ENCODE measurements at places on chromosomes 16 and 17. TPM values are rescaled to one million over a fixed set of nuclear protein-coding genes. Genes with fewer than 3 reads are reported as not detected.

Gene DNAH2
- total RNA-seq: 10.3 TPM

Gene SCNN1G
- total RNA-seq: 0.47 TPM

Gene PROCA1
- 4.4 TPM for total RNA-seq

Gene TAT
- total RNA-seq: 0.35 TPM

- H3K36me3 ChIP-seq: no peaks in the 10 kb centered on the region
- DNase-seq: no peak
- H3K4me1 ChIP-seq: no peaks in the 10 kb centered on the region
Observed at GRCh38 chr16:89999831-90000574, 19.3 kb downstream of the DBNDD1 start.

GRCh38 chr16:58960484-58960883 is 226.4 kb upstream of the GOT2 start:
- no peak overlapping the region for H3K4me3 ChIP-seq
- no peak overlapping the region for H3K27ac ChIP-seq
- no peaks in the 10 kb centered on the region for H3K36me3 ChIP-seq
- DNase-seq: no peak

GRCh38 chr16:9072806-9073341 is 18.6 kb upstream of the HAPSTR1 start:
- H3K27ac ChIP-seq: no peak overlapping the region
- no peak overlapping the region for H3K4me3 ChIP-seq
- H3K4me1 ChIP-seq: no peaks in the 10 kb centered on the region
- no peaks in the 10 kb centered on the region for H3K36me3 ChIP-seq
- DNase-seq: no peak
- H3K27me3 ChIP-seq: no peaks in the 10 kb centered on the region

- H3K27ac ChIP-seq: no peak overlapping the region
- no peaks in the 10 kb centered on the region for H3K36me3 ChIP-seq
- no peaks in the 10 kb centered on the region for H3K27me3 ChIP-seq
- DNase-seq: no peak
- H3K4me1 ChIP-seq: peaks cover 17% of the 10 kb centered on the region
Observed at GRCh38 chr17:42363767-42364585, 24.3 kb downstream of the STAT3 start.

DNA sequence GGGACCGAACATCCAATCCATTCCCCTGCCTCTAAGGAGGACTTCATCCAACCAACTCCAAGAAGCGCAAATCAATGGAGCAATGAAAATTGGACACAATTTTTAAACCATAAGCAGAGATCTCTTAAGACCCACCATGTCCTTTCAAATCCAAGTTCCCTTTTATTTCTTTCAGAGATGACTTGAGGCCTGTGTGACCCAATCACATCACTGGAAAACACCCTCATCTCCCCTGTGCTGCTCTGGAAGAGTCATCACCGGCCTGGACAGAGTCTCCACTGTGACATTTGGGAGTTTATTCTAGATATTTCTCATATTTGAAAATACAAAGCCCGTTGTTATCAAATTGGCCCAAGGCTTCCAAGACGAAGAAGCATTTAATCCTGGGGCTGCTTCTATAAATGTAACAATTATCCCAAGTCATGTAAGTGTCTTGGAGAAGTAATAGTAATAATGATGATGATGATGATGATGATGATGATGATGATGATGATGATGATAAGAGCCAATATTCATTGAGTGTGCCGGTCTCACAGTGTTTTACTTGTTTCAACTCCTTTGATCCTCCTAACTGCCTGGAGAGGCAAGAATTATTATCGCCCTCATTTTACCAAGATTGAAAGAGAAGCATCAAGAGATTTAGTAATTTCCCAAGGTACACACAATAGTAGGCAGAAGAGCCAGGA is 72.1 kb downstream of the COPRS start:
- H3K4me1 ChIP-seq: no peaks in the 10 kb centered on the region
- H3K36me3 ChIP-seq: no peaks in the 10 kb centered on the region
- no peak overlapping the region for H3K27ac ChIP-seq
- DNase-seq: no peak

GRCh38 chr17:57282296-57282695 is 26.0 kb downstream of the MSI2 start:
- H3K4me3 ChIP-seq: no peak overlapping the region
- H3K27ac ChIP-seq: peak overlapping the region; percentile 16
- peaks cover 16% of the 10 kb centered on the region for H3K4me1 ChIP-seq
- no peak for DNase-seq
- no peaks in the 10 kb centered on the region for H3K27me3 ChIP-seq

- no peak overlapping the region for H3K4me3 ChIP-seq
- no peak for DNase-seq
- H3K27ac ChIP-seq: no peak overlapping the region
- no peaks in the 10 kb centered on the region for H3K36me3 ChIP-seq
- no peaks in the 10 kb centered on the region for H3K4me1 ChIP-seq
- H3K27me3 ChIP-seq: no peaks in the 10 kb centered on the region
Observed at GRCh38 chr17:72452286-72453173, 331.7 kb downstream of the SOX9 start.

DNA sequence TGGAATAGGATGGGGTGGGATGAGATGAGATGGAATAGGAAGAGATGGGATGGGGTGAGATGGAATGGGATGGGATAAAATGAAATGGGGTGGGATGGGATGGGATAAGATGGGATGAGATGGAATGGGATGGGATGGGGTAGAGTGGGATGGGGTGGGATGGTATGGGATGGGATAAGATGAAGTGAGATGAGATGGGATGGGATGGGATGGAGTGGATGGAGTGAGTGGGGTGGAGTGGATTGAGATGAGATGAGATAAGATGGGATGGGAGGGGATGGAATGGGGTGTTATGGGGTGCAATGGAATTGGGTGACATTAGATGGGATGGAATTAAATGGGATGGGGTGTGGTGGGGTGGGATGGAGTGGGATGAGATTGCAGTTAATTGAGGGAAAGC is 279.2 kb upstream of the CDH5 start:
- DNase-seq: no peak
- H3K27ac ChIP-seq: no peak overlapping the region
- H3K4me1 ChIP-seq: no peaks in the 10 kb centered on the region
- no peaks in the 10 kb centered on the region for H3K27me3 ChIP-seq

DNA sequence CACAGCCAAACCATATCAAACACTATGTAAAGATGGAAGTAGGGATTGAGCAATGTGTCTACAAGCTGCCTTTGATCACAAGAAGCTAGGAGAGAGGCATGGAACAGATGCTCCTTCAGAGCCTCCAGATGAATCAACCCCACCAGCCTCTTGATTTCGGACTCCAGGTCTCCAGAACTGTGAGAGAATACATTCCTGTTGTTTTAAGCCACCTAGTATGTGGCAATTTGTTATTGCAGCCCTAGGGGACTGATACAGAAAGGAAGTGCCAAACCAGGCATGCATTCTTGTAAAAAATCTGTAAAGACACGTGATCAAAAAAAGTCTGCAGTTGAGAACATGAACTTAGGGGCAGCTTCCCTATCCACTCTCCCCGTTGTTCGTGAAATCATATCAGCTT is 91.1 kb downstream of the C17orf67 start:
- no peaks in the 10 kb centered on the region for H3K27me3 ChIP-seq
- H3K36me3 ChIP-seq: no peaks in the 10 kb centered on the region
- no peak overlapping the region for H3K4me3 ChIP-seq
- H3K27ac ChIP-seq: no peak overlapping the region

DNA sequence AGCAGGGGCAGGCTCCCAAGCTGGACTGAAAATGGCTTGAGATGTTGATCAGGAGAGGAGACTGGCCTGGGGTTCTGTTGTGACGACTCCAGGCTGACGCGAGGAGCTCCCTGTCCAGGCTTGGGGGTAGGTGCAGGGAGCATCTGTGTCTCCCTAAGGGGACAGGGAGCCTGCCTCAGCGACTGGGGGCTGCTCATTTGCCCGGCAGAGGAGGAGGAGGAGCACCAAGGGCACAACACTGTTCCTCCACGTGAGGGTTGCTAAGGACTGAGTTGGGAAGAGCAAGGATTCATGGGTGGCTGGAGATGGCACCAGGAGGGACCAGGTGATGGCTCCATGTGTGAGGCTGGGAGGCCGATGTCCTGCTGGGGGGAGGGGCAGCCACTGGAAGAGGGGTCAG is 53.3 kb downstream of the USP22 start:
- no peak for DNase-seq
- H3K4me3 ChIP-seq: no peak overlapping the region
- H3K36me3 ChIP-seq: no peaks in the 10 kb centered on the region

DNA sequence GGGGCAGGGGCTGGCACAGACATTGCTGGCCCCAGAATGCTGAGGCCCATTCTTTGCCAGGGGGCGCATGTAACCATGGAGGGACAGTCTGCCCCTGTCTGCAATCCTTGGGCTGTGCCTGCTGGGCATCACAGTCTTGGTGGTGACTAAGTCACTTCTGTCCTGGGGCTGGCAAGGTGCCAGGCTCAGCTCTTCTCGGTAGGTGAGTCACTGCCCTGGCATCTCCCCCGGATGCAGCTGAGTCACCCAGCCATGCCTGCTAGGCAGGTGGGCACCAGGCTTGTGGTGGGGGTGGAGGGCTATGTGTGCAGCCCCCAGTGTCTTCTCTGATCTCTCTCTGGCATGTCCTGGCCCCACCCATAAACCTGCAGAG is 5.6 kb downstream of the RARA start:
- H3K4me1 ChIP-seq: peaks cover 25% of the 10 kb centered on the region
- H3K4me3 ChIP-seq: no peak overlapping the region
- H3K36me3 ChIP-seq: no peaks in the 10 kb centered on the region

DNA sequence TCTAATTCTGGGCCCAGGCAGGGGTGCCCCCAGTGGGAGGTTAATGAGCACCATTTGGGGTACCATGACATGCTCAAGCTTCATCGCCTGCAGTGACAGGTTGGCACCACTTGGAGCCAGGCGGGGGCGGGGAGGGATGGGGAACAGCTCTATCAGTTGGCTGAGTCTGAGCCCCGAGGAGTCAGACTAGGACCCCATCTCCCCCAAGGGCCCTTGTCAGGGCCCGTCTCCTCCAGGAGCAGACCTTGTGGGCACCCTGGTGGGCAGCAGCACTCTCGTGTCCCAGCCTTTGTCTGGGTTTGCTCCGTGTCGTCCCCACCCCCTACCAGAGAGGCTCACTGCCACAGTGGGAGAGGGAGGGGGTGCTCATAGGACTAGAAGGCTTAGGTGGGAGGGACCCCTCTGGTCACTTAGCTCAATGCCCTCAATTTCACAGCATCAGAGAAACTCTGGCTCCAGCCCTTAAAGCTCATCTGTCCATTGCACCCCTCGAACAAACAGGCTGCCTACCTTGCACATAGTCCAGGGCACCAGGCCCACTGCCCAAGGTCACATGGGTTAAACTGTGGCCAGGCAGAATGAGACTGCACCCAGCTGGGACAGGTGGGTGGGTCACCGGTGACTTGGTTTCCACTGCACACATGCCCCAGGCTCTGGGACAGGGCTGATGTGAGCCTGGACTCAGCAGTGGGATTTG is 4.1 kb downstream of the PPP1R9B start:
- H3K27ac ChIP-seq: peak overlapping the region; percentile 50
- no peaks in the 10 kb centered on the region for H3K27me3 ChIP-seq
- DNase-seq: no peak
- H3K36me3 ChIP-seq: no peaks in the 10 kb centered on the region
- H3K4me1 ChIP-seq: peaks cover 13% of the 10 kb centered on the region

All from ovary (tissue), 10 donors.